Cardiac muscle cell (in vitro differentiated cells and primary cell): ENCODE measurements at places on chromosomes 16 and 17.

- DNase-seq: no peak
- no peaks in the 10 kb centered on the region for H3K27me3 ChIP-seq
- H3K27ac ChIP-seq: peak overlapping the region; percentile 87
- no peak overlapping the region for H3K4me3 ChIP-seq
Observed at GRCh38 chr16:10088380-10088793, 93.8 kb downstream of the GRIN2A start.

DNA sequence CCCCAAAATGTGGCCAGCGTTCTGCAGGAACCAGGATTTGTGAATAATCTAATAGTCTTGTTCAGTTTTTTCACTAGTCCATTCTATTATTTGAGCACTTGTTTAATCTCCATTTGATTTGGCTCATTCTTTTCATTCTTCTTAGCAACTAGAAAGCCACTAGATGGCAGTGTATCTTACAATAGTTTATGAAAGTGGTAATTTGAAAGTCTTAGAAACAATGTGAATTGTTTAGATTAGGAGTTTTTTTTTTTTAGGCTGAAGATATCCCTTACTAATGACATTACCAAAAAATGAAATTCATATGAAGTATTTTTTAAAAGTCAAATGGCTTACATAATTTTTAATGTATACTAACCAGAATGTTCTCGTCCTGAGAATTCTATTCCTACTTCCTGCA, 6.7 kb downstream of the ERI2 start:
- no peak overlapping the region for H3K4me3 ChIP-seq
- H3K4me1 ChIP-seq: no peaks in the 10 kb centered on the region
- no peaks in the 10 kb centered on the region for H3K27me3 ChIP-seq
- H3K36me3 ChIP-seq: peaks cover 21% of the 10 kb centered on the region
- DNase-seq: peak; percentile 56
- H3K27ac ChIP-seq: no peak overlapping the region

DNA sequence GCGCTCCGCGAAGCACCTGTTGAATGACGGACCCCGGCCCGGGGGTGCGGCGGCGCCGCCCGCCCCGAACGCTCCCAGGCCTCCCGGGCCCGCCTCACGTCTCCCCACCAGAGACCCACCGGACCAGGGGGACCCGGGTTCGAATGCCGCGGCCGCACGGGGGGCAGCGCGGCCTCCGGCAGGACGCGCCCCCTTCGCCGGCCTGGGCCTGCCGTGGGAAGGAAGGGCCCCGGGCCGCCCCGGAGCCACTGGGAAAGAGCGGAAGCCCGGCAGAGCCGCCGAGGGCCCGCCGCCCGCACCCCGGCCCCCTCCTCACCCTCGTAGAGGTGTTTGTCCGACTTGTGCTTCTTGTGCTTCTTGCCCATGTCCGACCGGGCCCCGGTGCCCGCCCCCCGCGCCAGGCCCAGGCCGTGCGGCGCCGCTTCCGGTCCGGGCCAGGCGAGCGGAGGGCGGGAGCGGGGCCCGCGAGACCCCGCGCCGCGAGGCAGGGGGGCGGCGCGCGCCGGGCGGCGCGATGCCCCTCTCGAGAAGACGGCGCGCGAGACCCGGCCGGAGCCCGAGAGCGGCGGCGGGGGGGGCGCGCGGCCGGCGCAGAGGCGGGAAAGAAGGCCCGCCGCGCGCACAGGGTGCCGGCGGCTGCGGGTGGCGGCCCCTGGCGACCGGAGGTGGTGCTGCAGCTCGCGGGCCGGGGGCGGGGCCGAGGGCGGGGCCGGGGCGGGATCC, at the start of gene BRD7:
TSS of gene BRD7 (minus strand) at position 579 of the 723 bp plus-strand sequence. CDS start at position 365, 214 bp downstream.
- peaks cover 17% of the 10 kb centered on the region for H3K36me3 ChIP-seq
- peak within 1 kb of the TSS; percentile 100 for H3K4me3 ChIP-seq
- no peaks in the 10 kb centered on the region for H3K27me3 ChIP-seq
- peak within 1 kb of the TSS; percentile 88 for H3K27ac ChIP-seq
- DNase-seq: peak; percentile 86
- H3K4me1 ChIP-seq: peaks cover 16% of the 10 kb centered on the region

- no peaks in the 10 kb centered on the region for H3K27me3 ChIP-seq
- peak; percentile 20 for DNase-seq
- H3K4me3 ChIP-seq: no peak overlapping the region
- H3K36me3 ChIP-seq: no peaks in the 10 kb centered on the region
- no peaks in the 10 kb centered on the region for H3K4me1 ChIP-seq
Observed at GRCh38 chr16:20675488-20676267, 21.8 kb downstream of the ACSM1 start.

DNA sequence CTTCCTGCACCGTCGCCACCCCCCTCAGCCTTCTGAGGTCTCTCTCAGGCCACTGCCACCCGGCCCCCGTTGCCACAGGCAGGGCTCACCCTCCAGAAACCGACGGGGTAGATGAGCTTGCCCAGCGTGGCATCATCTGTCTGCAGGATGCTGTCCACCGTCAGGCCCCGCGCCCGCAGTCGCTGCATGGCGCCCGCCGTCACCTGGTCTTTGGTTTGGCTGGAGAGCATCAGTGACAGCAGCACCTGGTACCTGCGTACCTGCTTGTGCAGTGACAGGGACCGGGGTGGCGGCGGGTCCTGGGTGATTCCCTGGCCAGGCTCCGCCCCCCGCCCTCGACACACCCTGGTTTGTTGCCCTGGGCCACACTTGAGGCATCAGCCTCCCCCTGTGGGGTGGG, 3.1 kb downstream of the NTHL1 start:
- H3K4me1 ChIP-seq: peaks cover 24% of the 10 kb centered on the region
- H3K27ac ChIP-seq: no peak overlapping the region
- H3K27me3 ChIP-seq: no peaks in the 10 kb centered on the region
- no peaks in the 10 kb centered on the region for H3K36me3 ChIP-seq

GRCh38 chr17:48506246-48506645, 24.6 kb downstream of the HOXB1 start:
- no peaks in the 10 kb centered on the region for H3K36me3 ChIP-seq
- H3K4me1 ChIP-seq: peaks cover 51% of the 10 kb centered on the region
- peak overlapping the region; percentile 87 for H3K27ac ChIP-seq
- no peak overlapping the region for H3K4me3 ChIP-seq
- no peaks in the 10 kb centered on the region for H3K27me3 ChIP-seq

GRCh38 chr17:29980261-29980660, 38.8 kb downstream of the EFCAB5 start:
- no peaks in the 10 kb centered on the region for H3K4me1 ChIP-seq
- H3K27me3 ChIP-seq: no peaks in the 10 kb centered on the region
- no peak for DNase-seq
- H3K4me3 ChIP-seq: no peak overlapping the region
- H3K36me3 ChIP-seq: no peaks in the 10 kb centered on the region
- H3K27ac ChIP-seq: no peak overlapping the region

DNA sequence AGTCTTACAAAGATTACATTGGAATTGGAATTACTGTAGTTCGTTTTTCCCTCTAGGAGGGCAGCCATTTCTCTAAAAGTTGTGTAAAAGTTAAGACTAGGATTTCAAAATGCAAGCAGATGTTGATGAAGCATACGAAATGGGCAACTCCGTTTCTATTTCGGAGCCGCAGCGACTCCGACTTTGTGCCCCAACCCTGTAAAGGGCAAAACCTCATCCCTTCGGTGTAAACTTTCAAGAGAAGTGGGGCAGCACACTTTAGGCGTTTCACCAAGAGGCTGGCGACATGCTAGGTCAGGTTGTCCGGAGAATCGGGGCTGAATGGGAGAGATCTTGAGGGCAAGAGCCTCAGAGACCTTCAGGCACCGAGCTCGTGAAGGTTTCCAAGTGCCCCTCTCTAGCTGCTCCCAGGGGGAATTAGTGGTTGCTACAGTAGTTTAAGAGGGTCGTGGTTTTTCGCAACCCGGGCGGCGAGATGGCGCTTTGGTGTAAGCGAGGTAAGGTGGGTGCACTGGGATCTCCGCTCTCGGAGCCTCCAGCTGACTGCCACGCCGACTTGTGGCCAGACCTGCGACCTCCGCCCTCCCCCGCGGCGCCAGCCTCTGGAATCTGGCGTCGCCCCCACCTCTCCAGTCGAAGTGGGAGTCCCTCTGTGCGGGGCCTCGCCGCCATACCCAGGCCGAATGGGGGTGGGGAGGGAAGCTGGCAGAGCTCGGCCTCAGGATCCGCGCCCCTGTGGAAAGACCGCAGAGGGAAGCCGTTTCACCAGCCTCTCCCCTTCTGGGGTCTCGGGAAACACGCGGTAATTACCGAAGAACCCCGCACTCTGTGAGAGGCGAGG, 1.0 kb upstream of the HEXIM2 start:
- no peaks in the 10 kb centered on the region for H3K36me3 ChIP-seq
- DNase-seq: peak; percentile 79
- peak overlapping the region; percentile 100 for H3K27ac ChIP-seq
- peaks cover 17% of the 10 kb centered on the region for H3K4me1 ChIP-seq
- H3K27me3 ChIP-seq: no peaks in the 10 kb centered on the region

- no peak overlapping the region for H3K4me3 ChIP-seq
- peaks cover 12% of the 10 kb centered on the region for H3K4me1 ChIP-seq
Observed at GRCh38 chr17:13538841-13539411, 62.8 kb downstream of the HS3ST3A1 start.

- H3K27ac ChIP-seq: no peak overlapping the region
- no peaks in the 10 kb centered on the region for H3K4me1 ChIP-seq
- no peak for DNase-seq
Observed at GRCh38 chr17:45241328-45242028, 19.8 kb downstream of the FMNL1 start.

GRCh38 chr16:35146723-35147458, 1687.5 kb downstream of the TP53TG3F start:
- no peaks in the 10 kb centered on the region for H3K4me1 ChIP-seq
- no peaks in the 10 kb centered on the region for H3K27me3 ChIP-seq
- no peaks in the 10 kb centered on the region for H3K36me3 ChIP-seq
- DNase-seq: no peak

DNA sequence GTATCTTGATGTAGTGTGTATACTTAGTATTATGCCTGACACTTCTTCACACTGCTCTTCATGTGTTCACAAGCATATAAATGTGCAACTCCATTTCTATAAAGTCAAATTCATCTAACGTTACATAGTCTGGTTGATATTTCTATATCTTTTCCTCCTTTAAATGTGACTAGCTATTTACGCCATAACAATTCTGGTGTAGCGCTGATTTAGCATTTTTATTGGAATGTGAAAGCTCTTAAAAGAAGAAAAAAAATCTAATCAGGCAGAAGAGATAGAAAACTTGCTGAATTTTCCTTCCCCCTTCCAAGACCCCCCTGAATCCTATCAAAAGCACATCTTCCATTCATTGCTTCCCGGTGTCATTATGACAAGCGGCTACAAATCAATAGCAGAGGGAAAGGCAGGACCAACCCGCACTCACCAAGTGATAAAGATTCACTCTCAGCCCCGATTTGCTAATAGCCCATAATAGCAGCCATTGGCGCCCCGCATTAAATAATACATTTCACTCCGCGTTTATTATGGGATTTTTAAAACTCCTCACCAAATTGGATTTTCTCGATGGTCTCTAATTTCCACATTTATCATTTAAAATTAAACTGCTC, 299.5 kb upstream of the PMFBP1 start:
- no peaks in the 10 kb centered on the region for H3K27me3 ChIP-seq
- H3K27ac ChIP-seq: no peak overlapping the region
- DNase-seq: no peak
- no peaks in the 10 kb centered on the region for H3K36me3 ChIP-seq
- H3K4me3 ChIP-seq: no peak overlapping the region

- H3K27me3 ChIP-seq: no peaks in the 10 kb centered on the region
- H3K27ac ChIP-seq: no peak overlapping the region
- H3K4me1 ChIP-seq: peaks cover 22% of the 10 kb centered on the region
- H3K4me3 ChIP-seq: peak overlapping the region; percentile 42
- DNase-seq: peak; percentile 80
Observed at GRCh38 chr16:79598348-79599181, 2.0 kb downstream of the MAF start.

DNA sequence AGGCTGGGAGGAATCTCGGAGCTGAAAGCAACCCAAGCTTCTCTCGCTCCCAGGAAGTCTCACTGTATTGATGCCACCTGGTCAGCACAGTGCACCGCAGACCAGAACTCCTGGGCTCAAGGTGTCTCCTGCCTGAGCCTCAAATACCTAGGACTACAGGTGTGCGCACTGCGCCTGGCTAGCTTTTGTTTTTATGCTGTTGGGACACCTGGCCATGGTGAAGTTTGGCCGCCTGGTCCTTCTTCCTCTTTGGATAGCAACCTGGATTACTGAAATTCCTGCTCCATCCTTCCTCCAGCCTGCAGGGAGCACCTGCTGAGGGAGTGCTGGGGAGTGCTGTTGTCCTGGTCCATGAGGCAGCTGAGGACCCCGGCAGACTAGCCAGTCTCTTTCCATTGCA, 56.6 kb downstream of the COTL1 start:
- no peaks in the 10 kb centered on the region for H3K36me3 ChIP-seq
- no peak overlapping the region for H3K27ac ChIP-seq
- no peak for DNase-seq
- no peak overlapping the region for H3K4me3 ChIP-seq
- H3K4me1 ChIP-seq: no peaks in the 10 kb centered on the region
- no peaks in the 10 kb centered on the region for H3K27me3 ChIP-seq

DNA sequence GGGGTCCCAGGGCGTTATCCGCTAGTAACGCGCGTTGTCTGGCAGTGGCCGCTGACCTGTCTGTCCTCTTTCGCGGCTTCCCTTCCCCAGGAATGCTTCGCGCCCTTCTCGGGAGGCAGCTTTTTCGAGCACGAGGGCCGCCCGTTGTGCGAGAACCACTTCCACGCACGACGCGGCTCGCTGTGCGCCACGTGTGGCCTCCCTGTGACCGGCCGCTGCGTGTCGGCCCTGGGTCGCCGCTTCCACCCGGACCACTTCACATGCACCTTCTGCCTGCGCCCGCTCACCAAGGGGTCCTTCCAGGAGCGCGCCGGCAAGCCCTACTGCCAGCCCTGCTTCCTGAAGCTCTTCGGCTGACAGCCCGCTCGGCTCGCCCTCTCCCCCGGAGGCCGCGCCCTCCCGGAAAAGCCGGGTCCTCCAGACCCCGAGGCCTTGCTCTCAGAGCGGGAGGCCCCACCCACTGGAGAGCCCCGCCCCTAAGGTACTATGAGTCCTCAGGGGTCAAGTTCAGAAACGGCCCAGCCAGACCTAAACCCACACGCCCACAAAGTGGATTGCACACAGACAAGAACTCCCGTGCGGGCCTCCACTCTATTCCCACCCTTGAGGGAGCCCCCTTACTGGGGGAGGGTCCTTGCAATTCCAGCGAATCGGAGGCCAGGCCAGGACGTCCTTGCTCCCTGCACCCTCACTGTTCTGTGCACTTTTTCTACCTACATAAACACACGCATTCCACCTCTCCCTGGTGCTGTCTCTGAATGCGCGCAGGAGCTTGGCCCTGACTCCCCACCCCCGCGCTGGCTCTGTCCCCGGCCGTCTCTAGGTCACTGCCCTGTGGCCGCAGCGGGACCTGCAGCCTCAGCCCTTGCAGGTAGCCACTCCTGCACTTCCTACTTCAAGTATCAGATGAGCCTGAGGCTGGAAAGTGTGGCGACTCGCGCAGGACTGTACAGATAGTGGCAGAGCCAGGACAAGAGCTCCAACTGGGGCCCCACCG, 5.4 kb upstream of the SLC5A2 start:
- H3K27me3 ChIP-seq: peaks cover 35% of the 10 kb centered on the region
- H3K36me3 ChIP-seq: peaks cover 8% of the 10 kb centered on the region

DNA sequence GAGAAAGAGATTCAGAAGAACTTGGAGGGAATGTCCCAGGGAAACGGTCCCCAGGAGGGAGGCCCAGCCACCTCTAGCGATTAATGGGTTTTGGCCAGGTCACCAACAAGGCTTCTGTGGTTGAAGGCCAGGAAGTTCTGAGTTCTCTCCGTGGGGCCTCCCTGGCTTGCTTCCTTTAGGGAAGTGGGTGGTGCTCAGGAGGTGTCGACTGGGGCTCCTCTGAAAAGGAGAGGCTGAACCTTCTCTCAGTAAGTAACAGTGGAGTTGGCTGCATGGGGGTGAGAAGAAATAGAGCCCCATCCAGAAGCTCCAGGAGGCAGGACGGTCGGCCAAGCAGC, 77.1 kb upstream of the GSE1 start:
- H3K4me3 ChIP-seq: no peak overlapping the region
- DNase-seq: peak; percentile 52
- H3K36me3 ChIP-seq: no peaks in the 10 kb centered on the region
- H3K27ac ChIP-seq: peak overlapping the region; percentile 93
- peaks cover 74% of the 10 kb centered on the region for H3K4me1 ChIP-seq
